ENCODE measurements at places on chromosomes 11 and 22. TPM values are rescaled to one million over a fixed set of nuclear protein-coding genes. Genes with fewer than 3 reads are reported as not detected.

Gene TSPAN32
- total RNA-seq, result 15.0 TPM

Gene CRY2
- 69.8 TPM for total RNA-seq

Gene GANAB
- total RNA-seq, result 105 TPM

Gene VPREB1
- not detected for total RNA-seq

Gene F2
- not detected for total RNA-seq

Gene LRP4
- 17.5 TPM for total RNA-seq

Gene C22orf31
- total RNA-seq, result not detected

- no peak for DNase-seq
Observed at GRCh38 chr22:33883961-33884808, 36.1 kb downstream of the LARGE1 start.

DNA sequence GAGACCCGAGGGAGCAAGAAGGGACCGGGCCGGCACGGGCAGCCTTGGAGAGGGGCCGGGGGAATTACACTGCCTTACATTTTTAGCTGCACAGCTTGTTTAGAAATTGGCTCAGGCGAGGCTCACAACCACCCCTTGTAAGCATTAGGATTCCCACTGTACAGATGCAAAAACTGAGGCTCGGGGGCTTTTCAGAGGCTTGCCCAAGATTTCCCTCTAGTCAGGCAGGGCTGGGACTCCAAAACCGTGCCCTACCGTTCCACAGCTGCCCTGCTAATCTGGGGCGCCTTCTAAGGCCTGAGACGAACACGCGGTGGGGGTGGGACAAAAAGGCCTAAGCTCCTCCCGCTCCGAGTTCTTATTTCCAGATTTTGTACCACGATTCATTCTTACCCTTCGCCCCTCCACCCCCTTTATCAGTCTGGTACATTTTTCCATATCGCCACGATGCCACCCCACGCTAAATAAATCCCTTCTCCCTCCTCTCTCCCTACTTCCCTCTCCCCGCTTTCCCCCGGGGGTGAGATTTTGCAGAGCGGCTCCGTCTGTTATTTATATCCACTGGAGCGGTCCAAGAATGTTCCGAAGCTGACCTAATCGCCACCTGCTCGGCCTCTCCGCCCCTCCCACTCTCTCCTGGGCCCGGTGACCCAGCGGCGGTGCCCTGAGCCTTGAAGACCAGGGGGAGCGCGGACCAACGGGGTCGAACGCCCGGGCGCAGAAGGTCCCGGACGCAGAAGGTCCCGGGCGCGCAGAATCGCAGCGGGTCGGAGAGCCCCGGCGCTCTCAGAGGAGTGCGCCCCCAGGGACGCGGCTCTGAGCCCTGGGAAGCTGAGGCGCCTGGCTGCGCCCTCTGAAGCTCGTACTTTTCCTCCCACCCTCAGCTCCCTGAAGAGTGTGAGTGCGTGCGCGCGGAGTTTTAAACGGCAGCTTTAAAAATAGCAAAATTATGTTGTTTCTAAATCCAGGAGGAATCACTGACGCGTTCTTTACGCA is 764 bp upstream of the PACSIN3 start:
- peak; percentile 85 for DNase-seq

- no peak for DNase-seq
Observed at GRCh38 chr11:127249576-127249975, 249.0 kb upstream of the KIRREL3 start.

GRCh38 chr11:61332281-61332796 is 566 bp downstream of the DDB1 start:
- DNase-seq, result peak; percentile 66

DNA sequence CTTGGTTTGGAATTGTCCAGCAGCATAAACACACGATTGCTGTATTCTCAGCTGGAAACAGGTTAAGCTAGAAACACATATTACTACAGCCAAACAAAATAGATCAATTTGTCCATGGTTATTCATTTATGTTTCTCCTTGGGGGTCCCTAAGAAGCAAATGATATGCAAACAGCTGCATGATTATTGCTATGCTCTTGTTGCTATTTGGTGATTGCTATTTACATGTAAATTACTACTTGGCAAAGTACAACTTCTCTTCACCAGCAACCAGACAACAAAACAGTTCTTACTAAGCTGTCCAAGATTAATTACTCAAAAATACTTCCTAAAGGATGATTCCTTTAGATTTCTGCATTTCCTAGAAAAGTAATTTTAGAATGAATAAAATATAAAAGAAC is 567.9 kb upstream of the ARHGAP42 start:
- no peak for DNase-seq

- DNase-seq, result peak; percentile 80
Observed at GRCh38 chr22:19886605-19887255, 32.1 kb upstream of the GNB1L start.

GRCh38 chr11:2574043-2574552 is 125.7 kb downstream of the KCNQ1OT1 start:
- DNase-seq, result peak; percentile 31

GRCh38 chr11:28296426-28296825 is 188.2 kb downstream of the METTL15 start:
- DNase-seq, result no peak

DNA sequence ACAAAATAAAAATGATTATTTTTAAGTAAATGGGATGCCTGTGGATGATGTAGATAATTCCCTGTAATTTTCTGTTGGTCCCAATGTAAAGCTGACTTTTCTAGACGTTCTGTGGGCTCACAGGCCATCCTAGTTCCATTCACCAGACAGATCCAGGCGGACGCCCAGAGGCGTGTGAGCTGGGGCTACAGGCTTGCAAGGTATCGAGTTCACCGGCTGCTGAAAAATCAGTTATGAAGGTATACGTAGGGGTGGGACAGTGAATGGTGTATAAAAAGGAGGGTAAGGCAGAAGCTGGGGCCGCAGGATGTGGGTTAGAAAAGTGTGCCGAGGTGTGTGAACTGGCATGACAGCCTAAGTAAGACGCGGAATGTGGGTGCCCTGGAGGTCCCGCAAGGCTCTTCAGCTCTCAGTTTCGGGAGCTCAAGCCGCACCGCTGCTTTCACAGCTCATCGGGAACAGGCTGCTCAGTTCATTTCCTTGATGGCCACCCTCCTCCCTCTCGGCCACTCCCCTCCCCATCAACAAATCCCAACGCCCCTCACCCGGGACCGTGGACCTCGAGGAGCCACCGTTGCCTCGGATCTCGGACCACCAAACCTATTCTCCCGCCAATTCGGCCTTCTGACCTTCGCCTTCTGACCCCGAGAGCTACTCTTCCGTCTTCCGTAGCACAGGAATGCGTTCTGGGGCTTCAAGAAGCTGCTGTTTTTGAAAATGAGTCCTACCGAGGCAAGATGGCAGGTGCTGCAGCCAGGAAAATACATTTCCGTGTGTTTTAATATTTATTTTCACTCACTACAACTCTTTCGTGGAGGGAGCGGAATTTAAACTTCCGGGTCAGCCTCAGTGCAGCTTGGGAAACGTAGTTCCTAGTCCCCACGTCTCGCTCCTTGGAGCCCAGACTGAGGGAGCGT is at the start of gene XNDC1N:
XNDC1N (minus strand) TSS at position 775 of the 917 bp plus-strand sequence. CDS start 5,241 bp downstream, outside the sequence.
- peak; percentile 78 for DNase-seq

- DNase-seq, result no peak
Observed at GRCh38 chr11:28860893-28861292, 752.7 kb downstream of the METTL15 start.

DNA sequence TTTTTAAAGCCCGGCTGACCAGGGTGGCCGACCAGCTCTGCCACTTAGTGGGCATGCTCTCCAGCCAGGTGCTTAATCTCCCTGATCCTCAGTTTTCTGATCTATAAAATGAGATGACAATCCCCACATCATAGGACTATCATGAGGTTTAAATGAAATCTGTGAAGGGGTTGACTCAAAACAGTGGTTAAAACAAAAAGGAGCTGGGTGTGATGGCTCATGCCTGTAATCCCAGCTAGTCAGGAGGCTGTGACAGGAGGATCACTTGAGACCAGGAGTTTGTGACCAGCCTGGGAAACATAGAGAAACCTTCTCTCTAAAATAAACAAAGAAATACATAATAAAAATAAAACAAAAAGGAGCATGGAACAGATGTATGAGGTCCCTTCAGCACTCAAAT is 3.6 kb upstream of the C11orf86 start:
- no peak for DNase-seq

GRCh38 chr11:126403022-126403581 is 47.6 kb downstream of the ST3GAL4 start:
- no peak for DNase-seq

- no peak for DNase-seq
Observed at GRCh38 chr11:63826471-63827190, 12.3 kb upstream of the MARK2 start.

DNA sequence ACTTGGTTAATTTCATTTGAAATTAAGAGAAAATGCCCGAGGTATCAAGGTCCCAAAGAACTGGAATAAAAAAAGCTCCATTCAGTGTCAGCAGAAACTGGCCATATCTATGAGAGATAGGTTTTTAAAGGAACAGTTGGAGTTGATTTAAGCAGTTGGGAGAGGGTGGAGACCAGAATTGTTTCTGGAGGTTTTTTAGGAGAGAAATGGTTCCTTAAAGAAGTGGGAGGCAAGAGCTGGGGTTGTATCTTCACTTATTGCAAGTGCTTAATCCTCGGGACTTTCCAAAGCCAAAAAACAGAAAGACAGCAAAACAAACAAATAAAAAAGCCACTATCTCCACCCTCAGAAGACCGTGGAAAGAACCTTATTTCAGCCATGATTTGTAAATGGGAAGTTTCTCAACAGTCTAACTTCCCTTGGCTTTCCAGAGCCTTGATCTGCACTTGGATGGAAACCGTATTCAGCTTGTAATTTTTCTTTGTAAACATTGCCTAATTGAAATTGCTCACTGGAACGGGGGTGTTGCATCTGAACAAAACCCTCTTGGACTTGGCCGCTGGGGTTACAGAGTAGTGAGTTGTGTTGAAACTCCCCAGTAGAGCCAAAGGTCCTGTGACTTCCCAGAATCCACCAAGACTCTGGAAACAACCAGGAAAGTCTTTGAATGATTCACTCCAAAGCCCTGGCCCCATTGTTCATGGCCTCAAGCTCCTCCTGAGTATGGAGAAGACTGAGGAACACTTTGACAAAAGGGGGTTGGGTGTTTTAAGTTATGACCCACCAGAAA is 115.6 kb downstream of the SLC1A2 start:
- DNase-seq, result no peak

GRCh38 chr22:27489178-27489675 is 312.3 kb downstream of the MN1 start:
- DNase-seq, result no peak

DNA sequence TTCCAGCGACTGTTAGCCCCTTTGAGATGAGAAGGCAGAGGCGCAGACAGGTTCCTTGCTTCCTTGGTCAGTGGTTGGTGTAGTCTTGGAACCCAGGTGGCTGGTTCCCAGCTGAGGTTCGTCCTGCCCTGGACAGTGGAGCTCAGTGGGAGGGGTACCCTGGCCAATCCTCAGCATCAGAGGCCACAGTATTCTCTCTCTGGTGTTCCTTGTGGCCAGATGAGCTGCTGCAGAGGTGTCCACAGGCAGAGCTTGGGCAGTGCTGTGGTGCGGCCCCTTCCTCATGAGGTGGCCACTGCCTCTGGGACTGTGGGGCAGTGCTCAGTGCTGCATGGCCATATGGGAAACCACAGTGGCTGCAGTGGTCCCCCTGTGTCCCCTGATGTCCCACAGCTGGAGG is 61.8 kb downstream of the CTTN start:
- DNase-seq, result no peak

GRCh38 chr11:71449596-71449995 is 1.4 kb upstream of the DHCR7 start:
- DNase-seq, result no peak

DNA sequence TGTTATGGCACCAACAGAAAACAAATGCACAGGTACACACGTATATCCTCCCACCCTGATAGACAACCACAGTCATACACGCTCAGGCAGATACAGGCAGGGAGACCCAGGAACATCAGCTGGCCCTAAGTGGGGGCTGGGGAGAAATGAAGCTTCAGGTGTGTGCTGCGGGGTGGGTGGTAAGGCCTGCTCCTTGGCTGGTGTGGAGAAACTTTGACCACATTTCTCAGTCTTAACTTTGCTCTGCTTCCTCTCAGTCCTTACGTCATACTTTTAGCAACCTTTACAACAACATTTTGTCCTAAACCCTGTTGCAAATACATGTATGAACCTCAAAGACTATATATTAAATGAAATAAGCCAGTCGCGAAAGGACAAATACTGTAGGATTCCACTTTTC is 6.7 kb upstream of the ANAPC15 start:
- no peak for DNase-seq

- DNase-seq, result no peak
Observed at GRCh38 chr11:119065369-119065768, 2.2 kb upstream of the VPS11 start.

GRCh38 chr11:44865866-44866272 is 84.8 kb downstream of the TP53I11 start:
- DNase-seq, result peak; percentile 83
